GM23248 (cell line): ENCODE measurements at places on chromosomes 3 and 15. TPM values are rescaled to one million over a fixed set of nuclear protein-coding genes. Genes with fewer than 3 reads are reported as not detected.

GOLGA6L7 gene
- not detected in 2 replicates for polyA plus RNA-seq

GP5 gene
- not detected in 2 replicates for polyA plus RNA-seq

VIPR1 gene
- not detected in 2 replicates for polyA plus RNA-seq

GADL1 gene
- polyA plus RNA-seq: not detected in 2 replicates

DNA sequence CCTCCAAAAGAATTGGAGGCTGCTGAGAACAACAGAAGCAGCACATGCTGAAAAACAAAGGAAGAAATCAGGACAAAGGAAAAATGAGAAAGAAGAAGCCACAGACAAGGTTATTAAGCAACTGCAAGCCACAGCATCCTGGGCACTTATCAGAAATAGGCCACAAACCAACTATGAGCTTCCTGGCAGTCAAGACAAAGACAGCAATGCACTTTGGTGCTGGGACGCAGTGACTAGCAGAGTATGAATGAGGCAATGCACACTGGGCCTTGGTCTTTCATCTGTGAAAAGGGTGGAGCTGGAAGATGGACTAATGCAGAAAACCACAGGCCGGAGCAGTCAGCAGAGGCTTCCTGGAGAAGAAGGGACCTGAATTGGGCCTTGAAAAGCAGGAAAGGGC lies 56.0 kb upstream of the LINGO1 start:
- DNase-seq: no peak

DNA sequence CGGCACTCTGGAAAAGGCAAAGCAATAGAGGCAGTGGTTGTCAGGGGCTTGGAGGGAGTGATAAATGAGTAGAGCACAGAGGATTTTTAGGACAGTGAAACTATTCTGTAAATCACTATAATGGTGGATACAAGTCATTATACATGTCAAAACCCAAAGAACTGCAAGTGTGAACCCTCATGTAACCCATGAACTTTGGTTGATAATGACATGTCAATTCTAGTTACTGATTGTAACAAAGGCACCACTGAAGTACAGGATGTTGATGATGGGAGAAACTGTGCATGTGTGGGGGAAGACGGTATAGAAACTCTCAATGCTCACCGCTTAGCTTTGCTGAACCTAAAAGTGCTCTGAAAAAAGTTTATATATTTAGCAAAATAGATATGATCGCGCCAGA lies 36.0 kb downstream of the BTLA start:
- no peak for DNase-seq

- no peak for DNase-seq
These were observed 29.4 kb downstream of the GPR176 start for GRCh38 chr15:39890621-39891020.

- no peak for DNase-seq
These were observed 3.3 kb upstream of the ARIH2 start for GRCh38 chr3:48915296-48915695.

- no peak for DNase-seq
These were observed 107.0 kb downstream of the IGF2BP2 start for GRCh38 chr3:185717627-185718402.
